ENCODE measurements at places on chromosomes 2 and 18.

- DNase-seq, result no peak
These were observed 195.9 kb upstream of the ZNF804A start for GRCh38 chr2:184402381-184402780.

GRCh38 chr2:43776324-43776723 lies 2.5 kb downstream of the DYNC2LI1 start:
- DNase-seq, result no peak

DNA sequence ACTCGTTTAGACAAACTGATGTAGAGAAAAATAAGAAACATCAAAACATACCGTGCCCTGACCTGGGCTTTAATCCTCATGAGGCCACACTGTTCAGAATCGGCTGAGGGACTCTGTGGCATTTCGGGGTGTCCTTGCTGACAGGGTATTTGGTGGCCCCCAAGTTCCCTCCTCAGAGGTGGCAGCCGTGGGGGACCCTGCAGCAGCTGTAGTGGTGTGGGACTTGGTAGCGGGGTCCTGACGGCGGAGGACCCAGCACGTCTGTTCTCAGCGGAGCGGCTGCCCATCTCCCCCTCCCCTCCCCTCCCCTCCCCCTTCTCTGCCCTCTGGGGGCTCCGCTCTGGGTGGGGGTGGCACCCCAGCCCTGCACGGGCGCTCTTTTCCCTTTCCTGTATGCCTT lies 18.4 kb downstream of the KCNG2 start:
- DNase-seq, result no peak

DNA sequence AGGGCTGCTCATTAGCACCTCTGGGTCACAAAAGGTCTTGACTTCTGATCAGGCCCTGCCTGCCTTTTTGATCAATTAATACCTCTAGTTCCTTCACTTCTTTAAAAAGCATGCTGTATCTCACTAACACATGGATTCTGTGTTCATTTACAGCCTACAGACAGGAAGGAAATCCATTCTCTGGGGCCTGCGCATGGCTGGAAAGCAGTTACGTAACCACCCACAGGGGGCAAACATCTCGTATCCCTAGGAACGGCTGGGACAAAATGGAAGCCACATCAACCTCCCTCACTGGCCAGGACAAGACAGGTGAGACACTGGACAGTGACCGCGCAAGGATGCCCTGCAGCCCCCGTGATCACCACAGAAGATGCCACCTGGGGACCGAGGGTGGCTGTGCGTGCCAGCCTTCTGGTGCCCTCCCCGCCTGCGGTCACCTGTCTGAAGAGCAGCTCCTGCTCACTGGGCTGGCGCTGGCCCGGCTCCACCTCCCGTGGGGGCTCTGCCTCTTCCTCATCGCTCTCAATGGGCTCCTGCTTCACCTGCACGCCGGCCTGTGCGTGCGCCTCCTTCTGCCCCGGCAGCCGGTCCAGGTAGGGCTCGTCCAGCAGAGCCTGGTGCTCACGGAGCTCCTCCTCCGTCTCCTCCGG lies 266.9 kb downstream of the TWIST2 start:
- DNase-seq, result no peak

DNA sequence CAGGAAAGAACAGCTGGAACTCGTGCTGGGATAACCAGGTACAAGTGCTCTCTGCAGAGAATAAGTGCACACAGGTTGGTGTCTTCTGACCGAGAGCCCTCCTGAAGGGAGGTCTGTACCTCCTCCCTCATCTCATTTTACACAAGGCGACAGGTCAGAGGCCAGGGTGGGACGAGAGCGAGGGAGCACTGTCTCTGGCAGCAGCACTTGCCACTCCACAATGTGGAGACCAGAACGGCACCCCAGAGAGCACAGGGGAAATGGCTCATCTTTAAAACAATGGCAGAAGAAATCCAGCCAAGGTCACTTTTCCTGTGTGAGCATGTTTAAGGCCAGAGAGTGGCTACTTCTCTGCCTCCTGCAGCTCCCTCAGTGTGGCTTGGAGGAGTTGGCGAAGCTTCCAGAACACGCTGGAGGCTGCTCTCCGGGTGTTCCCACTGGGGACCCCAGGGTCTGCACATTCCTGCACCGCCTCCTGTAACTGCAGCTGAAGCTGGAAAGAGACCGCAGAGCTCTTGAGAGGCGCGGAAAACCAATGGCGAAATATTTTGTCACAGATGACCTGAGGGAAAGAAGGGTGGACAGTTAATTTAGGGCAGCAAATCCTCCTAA lies 20.8 kb downstream of the DIPK1C start:
- DNase-seq, result no peak

DNA sequence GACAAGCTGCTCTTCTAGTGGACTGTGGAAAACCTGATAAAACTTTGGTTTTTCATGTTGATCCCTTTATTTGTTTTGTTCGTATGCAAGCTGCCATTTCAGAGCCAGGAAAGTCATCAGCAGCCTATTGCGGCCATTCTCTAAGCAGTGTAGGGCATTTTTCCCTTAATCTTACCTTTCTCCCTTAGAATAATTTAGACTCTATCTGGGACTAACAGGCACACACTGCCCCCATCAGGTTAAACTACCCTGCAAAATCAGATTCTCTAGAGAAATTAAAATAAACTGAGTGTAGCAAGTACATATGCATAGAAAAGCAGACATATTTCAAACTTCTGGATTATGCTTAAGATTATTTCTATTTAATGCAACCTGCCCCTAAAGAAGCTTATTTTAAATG lies 347.5 kb downstream of the METTL4 start:
- DNase-seq, result no peak

DNA sequence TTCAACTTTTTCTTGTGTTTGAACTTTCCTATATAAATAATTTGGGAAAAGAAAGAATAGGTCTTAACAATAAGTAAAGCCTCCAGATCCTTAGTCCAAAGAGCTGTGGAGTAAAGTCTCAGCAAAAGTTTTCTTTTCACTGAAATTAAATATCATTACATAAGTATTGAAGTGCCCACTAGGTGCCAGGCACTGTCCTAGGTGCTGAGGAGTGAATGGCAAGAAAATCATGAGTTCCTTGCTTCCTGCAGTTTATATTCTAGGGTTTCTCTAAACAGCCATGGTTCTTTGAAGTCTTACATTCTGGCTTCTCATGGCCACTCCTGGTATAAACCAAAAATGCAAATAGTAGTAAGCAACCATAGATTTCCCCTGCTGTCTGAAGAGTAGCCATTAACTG lies 59.7 kb downstream of the SPP2 start:
- no peak for DNase-seq

- DNase-seq, result no peak
These were observed 20.8 kb downstream of the CRIM1 start for GRCh38 chr2:36376319-36376765.

DNA sequence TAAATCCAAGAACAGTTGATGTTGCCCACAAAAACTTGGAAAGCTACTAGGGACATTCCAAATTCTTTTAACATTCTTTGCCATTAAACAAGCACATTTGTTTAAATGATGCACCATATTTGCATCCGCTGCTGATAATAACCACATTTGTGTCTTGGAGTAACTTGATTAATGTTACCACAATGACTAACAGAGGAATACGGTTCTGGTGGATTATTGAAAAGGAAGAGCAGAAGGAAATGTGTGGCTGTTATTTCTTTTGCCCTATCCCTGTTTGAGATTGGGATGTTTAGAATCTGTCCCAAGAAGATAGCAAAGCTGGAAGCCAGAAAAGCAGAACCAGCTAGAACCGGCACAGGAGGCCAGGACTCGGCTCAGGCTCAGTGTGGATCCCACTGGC lies 39.2 kb upstream of the RASGRP3 start:
- DNase-seq, result no peak

Data from stimulated activated CD8-positive, alpha-beta memory T cell treated with anti-CD3 and anti-CD28 coated beads, Interleukin-2, amount 100 ng/mL, for 1 hour (primary cell).